ENCODE measurements at places on chromosomes 2 and 18. TPM values are rescaled to one million over a fixed set of nuclear protein-coding genes. Genes with fewer than 3 reads are reported as not detected.

GRCh38 chr2:149819356-149819957, 231.9 kb upstream of the MMADHC start:
- DNase-seq = no peak

GRCh38 chr18:6341709-6342108, 73.0 kb downstream of the L3MBTL4 start:
- DNase-seq = no peak

GCKR gene
- not detected for total RNA-seq

DNA sequence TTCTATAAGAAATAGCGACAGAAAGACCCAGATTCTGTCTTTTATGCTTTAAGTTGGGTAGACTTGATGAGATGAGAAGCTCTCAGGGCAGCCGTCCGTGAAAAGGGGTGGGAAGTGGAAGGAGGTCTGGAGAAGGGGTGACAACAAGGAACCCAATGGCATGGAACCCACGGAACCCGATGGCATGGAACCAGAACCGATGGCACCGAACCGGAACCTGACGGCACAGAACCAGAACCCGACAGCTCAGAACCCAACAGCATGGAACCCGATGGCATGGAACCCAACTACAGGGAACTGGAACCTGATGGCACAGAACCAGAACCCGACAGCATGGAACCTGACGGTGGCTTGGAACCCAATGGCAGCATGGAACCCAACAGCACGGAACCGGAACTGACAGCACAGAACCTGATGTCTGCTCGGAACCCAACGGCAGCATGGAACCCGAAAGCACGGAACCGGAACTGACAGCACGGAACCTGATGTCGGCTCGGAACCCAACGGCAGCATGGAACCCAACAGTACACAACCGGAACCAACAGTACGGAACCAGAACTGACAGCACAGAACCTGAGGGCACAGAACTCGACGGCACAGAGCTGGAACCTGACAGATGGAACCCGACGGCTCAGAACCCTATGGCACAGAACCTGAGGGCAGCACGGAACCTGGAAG, 155.2 kb downstream of the TMEM18 start:
- DNase-seq = no peak

SERPINB11 gene
- total RNA-seq = not detected

DNA sequence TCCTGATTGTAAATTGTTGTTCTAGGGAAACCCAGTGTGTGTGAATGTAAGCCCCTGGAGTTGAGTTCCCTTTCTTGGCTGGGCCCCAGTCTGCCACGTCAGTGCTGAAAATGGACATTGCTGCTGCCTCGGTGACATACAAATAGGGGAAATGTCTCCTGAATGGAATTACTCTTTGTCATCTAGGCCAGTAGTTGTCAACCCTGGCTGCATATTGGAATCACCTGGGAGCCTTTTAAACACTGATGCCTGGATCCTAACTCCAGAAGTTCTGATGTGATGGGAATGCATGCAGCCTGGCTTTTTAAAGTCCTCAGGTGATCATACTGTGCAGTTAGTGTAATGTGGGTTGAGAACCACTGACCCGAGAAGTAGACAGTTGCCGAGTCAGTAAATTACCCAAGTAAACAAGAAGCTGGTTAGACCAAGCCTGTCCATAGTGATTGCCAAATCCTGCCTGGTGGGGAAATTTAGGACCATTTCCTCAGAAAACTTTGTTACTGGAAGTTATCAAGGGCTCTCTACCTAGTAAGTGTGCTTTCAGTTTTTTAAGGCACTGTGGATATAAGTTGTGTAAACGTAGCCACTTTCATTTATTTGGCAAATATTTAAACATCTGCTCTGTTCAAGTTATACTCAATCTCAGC, 27.6 kb upstream of the IL1R1 start:
- DNase-seq = peak; percentile 59

CXCR2 gene
- 0.79 TPM for total RNA-seq

- DNase-seq = no peak
Observed at GRCh38 chr2:17814601-17815000, 1.7 kb upstream of the MSGN1 start.

TGFA gene
- total RNA-seq = 13.0 TPM

UGT1A4 gene
- total RNA-seq = 0.14 TPM

- DNase-seq = no peak
Observed at GRCh38 chr2:38620282-38620977, 17.7 kb upstream of the HNRNPLL start.

- DNase-seq = no peak
Observed at GRCh38 chr18:56505293-56505692, 133.1 kb downstream of the TXNL1 start.

- DNase-seq = no peak
Observed at GRCh38 chr2:36409335-36409734, 53.8 kb downstream of the CRIM1 start.

POTEJ gene
- total RNA-seq = not detected

SLC9A4 gene
- total RNA-seq = not detected

DNA sequence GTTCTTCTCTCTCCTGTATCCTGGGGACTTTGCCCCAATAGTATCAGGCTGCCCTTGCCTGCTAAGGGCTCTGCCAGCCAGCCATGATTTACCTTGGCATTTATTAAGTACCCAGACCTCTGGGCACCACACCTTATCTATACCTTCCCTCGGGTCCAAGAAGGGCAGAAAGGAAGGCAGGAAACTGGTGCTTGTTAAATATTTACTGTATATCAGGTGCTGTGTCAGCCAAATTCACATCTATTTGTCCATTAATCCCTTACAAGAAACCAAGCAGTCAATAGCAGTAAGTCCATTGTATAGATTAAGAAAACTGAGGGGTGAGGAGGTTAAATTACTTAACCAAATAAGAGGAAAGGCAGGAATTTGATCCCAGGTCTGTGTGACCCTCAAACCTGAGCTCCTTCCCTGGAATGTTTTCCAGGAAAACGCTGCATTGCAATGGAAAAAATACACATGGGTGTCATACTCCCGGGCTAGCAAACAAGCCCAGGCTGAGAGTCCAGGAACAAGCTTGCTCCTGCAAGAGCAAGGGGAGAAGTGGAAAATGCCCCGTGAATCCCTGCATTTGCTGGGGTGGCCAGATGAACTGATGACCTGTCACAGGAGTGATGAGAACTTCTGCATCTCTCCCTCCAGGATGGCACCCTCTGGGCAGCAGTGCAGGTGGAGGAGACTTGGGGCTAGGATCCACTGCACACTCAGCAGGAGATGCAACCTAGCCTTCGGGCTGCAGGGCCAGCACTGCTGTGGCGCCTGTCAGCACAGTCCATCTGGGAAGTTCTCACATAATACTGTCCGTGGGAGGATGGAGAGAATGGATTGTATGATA, 30.4 kb downstream of the CIB4 start:
- DNase-seq = no peak

ACTG2 gene
- total RNA-seq = 27.4 TPM

- DNase-seq = no peak
Observed at GRCh38 chr2:202589582-202589949, 45.2 kb upstream of the FAM117B start.

CABYR gene
- total RNA-seq = 3.1 TPM

DNA sequence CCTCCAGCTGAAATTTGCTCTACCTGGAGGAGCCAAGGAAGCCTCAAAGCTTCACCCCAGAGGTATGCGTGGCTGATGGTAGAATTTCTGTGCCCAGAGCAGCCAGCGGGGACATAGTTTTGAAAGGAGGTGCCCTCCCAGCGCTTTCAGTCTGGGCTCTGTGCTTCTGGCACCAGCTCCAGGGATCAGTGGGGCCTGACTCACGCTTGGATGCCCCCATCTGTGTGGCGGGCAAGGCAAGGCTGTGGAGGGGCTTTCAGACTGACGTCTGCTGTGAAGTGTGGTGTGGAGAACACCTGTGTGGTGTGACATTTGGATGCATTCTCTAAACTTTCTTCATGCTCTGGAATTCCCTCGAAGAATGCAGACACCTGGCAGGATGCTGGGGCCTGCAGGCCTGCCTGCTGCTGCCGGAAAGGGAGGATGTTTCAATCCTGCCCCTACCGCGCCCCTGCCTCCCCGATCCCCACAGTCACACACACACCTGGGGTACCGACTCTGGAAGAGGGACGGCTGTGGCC, 84.1 kb downstream of the CTIF start:
- DNase-seq = no peak

XRCC5 gene
- 57.3 TPM for total RNA-seq

DNA sequence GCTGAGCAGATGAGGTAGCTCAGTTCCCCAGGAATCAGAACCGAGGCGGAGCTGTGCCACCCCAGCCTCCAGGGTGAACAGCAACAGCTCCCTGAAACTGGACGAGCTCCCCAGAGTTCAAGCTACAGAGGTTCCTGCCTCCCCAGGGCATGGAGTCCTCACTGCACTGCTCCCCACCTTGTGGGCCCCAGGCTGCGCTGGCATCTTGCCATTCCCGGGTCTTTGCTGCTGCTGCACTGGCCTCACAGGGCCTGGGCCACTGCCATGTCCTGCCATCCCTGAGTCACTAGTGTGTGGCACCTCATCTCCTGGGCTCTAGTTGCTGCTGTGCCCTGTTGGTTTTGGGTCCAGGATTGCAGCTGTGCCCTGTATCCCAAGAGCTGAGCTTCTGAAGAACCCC, 166.9 kb downstream of the SNTG2 start:
- no peak for DNase-seq

DNA sequence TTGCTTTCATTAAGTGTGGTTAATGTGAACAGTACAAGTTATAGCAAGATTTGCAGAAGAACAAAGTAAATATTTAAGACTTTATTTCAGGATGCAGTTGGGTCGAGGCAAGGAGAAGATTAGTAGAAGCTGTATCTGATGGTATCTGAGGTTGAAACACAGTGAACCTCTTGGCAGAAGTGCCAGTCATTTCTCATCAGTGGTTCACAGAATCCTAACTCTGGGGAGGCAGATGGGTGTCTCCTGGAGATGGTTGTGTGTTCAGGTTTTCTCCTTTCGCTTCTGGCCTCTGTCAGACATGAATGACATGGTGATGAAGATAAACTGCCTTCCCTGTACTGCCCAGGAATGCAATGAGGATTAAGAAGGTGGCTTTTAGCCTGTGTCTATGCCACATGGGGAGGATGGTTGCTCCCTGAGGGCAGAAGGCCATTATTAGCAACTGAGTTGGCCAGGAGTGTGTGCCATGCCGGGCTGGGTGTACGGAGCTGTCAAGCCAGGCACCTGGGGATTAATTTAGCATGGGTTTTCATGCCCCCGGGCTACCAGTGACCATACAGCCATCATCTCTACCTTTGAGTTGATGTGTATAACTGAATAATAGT, 28.0 kb downstream of the MGAT5 start:
- no peak for DNase-seq

SDC1 gene
- total RNA-seq = 181 TPM

SPDYA gene
- total RNA-seq = 1.7 TPM

KCNG2 gene
- 0.91 TPM for total RNA-seq

GRCh38 chr2:53334610-53335009, 433.0 kb upstream of the CHAC2 start:
- DNase-seq = no peak

DNA sequence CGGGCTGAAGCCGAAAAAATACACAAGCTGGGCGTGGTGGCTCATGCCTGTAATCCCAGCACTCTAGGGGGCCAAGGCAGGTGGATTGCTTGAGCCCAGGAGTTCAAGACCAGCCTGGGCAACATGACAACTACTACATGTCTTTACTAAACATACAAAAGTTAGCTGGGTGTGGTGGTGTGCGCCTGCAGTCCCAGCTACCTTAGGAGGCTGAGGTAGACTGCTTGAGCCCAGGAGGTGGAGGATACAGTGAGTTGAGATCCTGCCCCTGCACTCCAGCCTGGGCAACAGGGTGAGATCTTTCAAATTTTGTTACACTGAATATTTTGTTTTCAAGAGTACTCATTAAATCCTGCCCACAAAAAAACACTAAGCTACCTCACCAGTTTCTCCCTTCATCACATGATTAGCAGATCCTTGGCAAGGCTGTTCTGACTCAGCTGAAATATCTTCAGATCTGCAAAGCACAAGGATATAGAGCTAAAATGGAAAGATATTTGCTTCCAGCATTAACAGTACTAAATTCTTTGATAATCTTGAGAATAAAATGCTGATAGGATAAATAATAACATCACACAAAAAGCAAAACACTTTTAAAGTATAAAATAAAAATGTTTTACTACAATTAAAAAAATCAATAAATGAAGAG, 28.2 kb upstream of the MCM6 start:
- DNase-seq = no peak

- peak; percentile 98 for DNase-seq
Observed at GRCh38 chr18:24426398-24427294, at the start of gene IMPACT. TSS of gene IMPACT (plus strand) at chr18:24426670. CDS start at chr18:24426757, 87 bp downstream.

DNA sequence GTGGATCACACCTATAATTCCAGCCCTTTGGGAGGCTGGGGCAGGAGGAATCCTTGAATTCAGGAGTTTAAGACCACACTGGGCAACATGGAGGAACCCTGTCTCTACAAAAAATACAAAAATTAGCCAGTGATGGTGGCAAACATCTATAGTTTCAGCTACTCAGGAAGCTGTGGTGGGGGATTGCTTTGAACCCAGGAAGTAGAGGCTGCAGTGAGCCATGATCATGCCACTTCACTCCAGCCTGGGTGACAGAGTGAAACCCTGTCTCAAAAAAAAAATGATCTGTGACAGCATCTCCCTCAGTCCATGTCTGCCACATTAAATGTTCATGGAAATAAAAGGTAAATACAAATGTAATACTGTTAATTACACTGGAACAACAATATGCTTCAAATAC, 121.4 kb upstream of the COL5A2 start:
- no peak for DNase-seq

GRCh38 chr2:60746318-60746717, 9.8 kb upstream of the PAPOLG start:
- no peak for DNase-seq

KCNJ3 gene
- not detected for total RNA-seq

- no peak for DNase-seq
Observed at GRCh38 chr2:127451981-127452380, 33.8 kb downstream of the PROC start.

KIDINS220 gene
- total RNA-seq = 58.2 TPM

LIPG gene
- total RNA-seq = 12.2 TPM

RIT2 gene
- total RNA-seq = not detected

- no peak for DNase-seq
Observed at GRCh38 chr2:188187726-188188125, 103.9 kb upstream of the GULP1 start.

- DNase-seq = no peak
Observed at GRCh38 chr2:129070663-129071062, 752.0 kb upstream of the HS6ST1 start.

PDE1A gene
- 3.5 TPM for total RNA-seq

TLX2 gene
- total RNA-seq = not detected

CNGA3 gene
- not detected for total RNA-seq

NEURL3 gene
- total RNA-seq = not detected

REG3G gene
- not detected for total RNA-seq

- DNase-seq = no peak
Observed at GRCh38 chr18:23871410-23871809, 143.1 kb upstream of the TTC39C start.

CFAP210 gene
- not detected for total RNA-seq

- DNase-seq = no peak
Observed at GRCh38 chr2:197201874-197202273, 108.7 kb downstream of the ANKRD44 start.

GRCh38 chr2:37720533-37721200, 49.2 kb upstream of the CDC42EP3 start:
- DNase-seq = no peak

GRCh38 chr18:67525328-67526099, 9.0 kb upstream of the DSEL start:
- DNase-seq = no peak

- no peak for DNase-seq
Observed at GRCh38 chr18:29063346-29063745, 886.4 kb upstream of the CDH2 start.

- DNase-seq = no peak
Observed at GRCh38 chr2:21656330-21657075, 532.7 kb downstream of the TDRD15 start.

- no peak for DNase-seq
Observed at GRCh38 chr2:1641523-1641922, 102.8 kb downstream of the PXDN start.

POTEF gene
- not detected for total RNA-seq

Measured in upper lobe of left lung (tissue), 6 donors.